ENCODE measurements at places on chromosomes 11 and 22.

GRCh38 chr11:1656670-1657069, 27.1 kb downstream of the KRTAP5-5 start:
- no peak overlapping the region for H3K27ac ChIP-seq
- no peak overlapping the region for H3K4me3 ChIP-seq
- H3K4me1 ChIP-seq: no peaks in the 10 kb centered on the region
- no peaks in the 10 kb centered on the region for H3K36me3 ChIP-seq
- H3K27me3 ChIP-seq: peaks cover 14% of the 10 kb centered on the region

DNA sequence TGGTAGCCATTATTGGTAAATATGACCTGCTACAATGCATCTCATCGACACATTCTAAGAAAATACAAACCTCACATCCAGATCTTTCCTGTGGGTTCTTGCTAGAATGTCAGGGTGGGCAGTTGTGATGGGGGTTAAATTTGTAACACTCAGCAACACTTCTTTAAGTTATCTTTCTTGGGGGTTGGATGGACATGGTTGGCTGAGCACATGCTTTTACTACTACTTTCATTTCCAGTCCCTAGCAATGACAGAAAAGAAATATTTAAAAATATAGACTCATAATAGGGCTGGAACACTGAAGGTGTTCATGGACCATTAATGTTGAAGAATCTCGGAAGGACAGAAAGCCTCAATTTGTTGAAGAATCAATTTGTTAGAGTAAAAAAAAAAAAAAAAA, 57.6 kb downstream of the APOL3 start:
- H3K36me3 ChIP-seq: no peaks in the 10 kb centered on the region
- no peaks in the 10 kb centered on the region for H3K27me3 ChIP-seq
- H3K27ac ChIP-seq: no peak overlapping the region
- no peak overlapping the region for H3K4me3 ChIP-seq
- no peak for DNase-seq

DNA sequence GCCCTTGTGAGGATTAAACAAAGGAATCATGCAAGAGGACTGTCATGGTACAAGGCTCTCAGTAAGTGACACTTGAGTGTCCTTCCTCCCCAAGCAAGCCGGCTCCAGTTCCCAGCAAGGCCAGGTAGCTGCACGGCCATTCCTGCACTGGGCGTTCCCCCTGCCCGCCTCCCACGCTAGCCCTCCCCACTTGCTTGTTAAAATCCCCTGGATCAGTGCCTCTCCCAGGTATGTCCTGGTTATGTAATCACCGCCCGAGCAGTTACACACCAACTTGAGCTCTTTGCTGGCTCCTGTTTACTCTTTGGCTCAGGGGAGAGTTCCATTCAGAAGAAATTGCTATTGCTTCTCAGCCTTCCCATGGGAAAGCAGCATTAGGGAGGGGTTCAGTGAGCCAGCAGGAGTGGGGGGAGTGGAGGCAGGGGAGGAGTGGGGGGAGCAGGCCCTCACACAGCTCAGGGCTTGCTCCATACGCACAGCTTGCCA, 19.4 kb upstream of the MYEOV start:
- DNase-seq: no peak
- no peaks in the 10 kb centered on the region for H3K27me3 ChIP-seq
- H3K4me3 ChIP-seq: no peak overlapping the region
- H3K4me1 ChIP-seq: peaks cover 7% of the 10 kb centered on the region

DNA sequence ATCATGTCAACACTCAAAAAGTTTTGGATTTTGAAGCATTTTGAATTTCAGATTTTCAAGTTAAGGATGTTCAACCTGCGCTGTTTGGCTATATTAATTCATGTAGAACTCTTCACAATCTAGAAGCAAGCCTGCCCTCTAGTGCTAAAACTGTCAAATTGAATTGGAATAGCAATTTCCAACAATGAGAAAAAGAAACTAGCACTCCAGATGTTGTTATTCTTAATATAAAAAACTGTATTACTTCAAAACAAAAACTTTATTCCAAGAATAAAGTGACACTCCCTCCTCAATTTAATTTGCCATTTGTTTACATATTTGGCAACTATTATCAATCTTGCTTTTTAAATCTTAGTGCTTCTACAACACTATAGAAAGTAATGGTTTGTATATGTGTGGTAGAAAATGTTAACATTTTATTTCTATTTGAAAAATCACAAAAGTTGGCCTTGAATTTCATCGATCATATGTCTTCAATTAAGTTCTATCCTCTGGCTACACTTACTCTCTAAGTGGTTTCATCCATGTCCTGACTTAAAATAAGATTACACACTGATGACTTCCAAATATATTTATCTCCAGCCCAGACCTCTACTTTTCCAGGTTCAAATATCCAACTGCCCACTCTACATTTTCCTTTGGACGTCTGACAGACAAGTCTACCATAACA, 36.6 kb downstream of the DCUN1D5 start:
- H3K27ac ChIP-seq: no peak overlapping the region
- H3K36me3 ChIP-seq: no peaks in the 10 kb centered on the region
- H3K27me3 ChIP-seq: no peaks in the 10 kb centered on the region

DNA sequence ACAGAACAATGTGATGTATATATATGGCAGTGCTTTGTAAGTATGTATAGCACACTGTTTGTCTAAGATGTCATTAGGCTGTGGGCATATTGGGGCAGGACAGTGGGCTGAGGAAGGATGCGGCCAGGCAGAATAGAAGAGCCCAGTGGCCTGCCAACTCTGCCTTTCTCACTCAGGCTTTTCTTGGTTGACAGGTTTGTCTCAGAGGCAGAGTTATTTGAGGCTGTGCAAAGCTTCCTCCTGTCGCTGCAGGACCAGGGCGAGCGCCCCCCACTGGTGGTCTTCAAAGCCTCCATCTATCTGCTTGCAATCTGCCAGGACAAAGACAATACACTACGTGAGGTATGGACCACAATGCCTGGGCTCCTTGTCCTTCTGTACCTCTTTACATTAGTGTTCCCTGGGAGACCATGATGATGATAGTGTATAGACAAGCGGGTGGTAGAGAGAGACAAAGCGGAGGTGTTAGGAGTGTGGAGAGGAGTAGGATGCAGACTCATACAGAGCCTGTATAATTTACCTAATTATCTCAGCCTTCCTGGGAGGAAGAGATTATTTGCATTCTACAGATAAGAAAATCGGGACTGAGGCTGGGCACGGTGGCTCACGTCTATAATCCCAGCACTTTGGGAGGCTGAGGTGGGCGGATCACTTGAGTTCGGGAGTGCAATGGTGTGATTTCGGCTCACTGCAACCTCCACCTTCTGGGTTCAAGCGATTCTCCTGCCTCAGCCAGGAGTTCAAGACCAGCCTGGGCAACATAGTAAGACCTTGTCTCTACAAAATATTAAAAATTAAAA, 37.3 kb upstream of the CCDC134 start:
- H3K4me1 ChIP-seq: peaks cover 3% of the 10 kb centered on the region
- H3K27ac ChIP-seq: no peak overlapping the region

- no peaks in the 10 kb centered on the region for H3K27me3 ChIP-seq
- no peaks in the 10 kb centered on the region for H3K36me3 ChIP-seq
- H3K27ac ChIP-seq: no peak overlapping the region
- H3K4me1 ChIP-seq: no peaks in the 10 kb centered on the region
- no peak for DNase-seq
- no peak overlapping the region for H3K4me3 ChIP-seq
Measured at GRCh38 chr22:42177891-42178336, 47.3 kb upstream of the CYP2D6 start.

Data from neural progenitor cell (in vitro differentiated cells).